Activated gamma-delta T cell treated with Interleukin-2 at 50 U/mL for 16 hours (primary cell): ENCODE measurements at places on chromosomes 2 and 18.

- DNase-seq: no peak
Observed at GRCh38 chr2:38554973-38555595, 47.6 kb downstream of the HNRNPLL start.

DNA sequence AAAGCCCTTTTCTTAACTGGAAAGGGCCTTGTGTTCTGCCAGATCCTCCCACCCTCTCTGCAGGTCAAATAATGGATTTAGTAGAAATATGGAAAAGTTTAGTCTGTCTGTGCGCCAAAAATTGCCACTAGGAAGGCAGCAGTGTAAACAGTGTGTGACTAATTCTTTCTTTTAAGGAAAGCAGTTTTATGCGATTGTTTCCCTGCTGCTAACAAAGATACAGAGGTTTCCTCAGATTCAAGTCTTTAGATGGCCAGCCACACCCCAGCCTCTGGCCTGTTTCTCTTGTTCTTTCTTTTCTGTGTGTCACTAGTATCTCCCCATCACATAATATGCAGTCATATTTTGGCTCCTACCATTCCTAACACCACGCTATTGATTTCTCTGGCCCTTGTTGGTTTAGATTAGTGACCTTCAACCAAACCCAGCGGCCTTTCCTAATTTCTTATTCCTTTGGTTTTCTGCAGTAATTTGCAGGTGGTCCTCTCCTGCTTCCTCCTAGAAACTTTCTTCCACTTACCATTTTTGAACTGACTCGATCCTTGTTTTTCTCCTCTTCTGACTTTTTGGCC, 157.4 kb downstream of the LTBP1 start:
- DNase-seq: no peak

- DNase-seq: no peak
Observed at GRCh38 chr2:218009231-218009630, 6.4 kb upstream of the TNS1 start.

- no peak for DNase-seq
Observed at GRCh38 chr18:24128700-24129099, 10.2 kb upstream of the CABYR start.

GRCh38 chr2:15761056-15761455, 169.4 kb downstream of the DDX1 start:
- DNase-seq: no peak

DNA sequence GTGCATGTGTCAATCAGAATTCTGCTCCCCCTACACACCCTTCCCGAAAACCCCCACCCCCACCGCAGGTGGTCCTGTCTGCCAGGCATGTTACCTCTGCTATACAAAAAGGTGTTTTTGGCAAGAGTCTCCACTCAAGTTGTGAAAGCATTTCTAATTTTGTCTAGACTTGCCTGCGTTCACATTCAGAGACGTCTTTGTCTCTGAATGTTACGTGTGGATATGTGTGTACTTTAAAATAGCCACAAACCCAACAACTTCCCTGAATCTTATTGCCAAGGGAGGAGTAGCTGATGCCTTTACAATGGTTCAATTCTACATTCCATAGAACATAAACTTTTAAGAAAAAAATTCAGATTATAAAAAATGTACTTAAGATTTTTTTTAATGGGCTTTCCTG, 66.6 kb downstream of the ITGA4 start:
- no peak for DNase-seq

DNA sequence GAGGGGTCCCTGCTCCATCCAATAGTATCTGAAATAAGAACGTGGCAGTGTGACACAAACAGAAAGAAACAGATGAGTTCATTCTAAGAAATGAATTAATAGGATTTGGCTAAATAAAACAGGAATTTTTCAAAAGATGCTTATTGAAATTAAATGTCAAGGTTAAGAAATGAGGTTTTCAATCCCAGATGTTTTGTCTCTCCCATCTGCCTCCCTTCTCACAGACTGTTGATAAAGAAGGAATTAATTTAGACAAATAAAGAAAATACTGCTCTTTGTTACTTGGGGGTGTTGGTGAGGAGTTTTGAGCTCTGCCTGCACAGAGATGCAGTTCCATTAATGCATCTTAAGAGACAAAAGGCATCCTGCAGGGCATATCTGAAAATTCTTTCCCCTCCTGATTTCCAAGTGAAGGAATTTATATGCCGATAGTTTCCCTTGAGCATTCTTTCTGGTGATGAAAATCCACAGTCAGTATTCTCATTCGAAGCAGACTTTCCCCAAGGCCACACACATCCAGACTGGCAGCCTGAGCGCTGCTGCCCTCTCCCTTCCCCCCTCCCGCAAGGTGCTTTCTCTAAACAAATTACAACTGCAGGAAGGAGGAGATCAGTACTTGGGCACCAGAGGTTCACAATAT, 385.4 kb upstream of the RND3 start:
- DNase-seq: no peak
